AG04450 (cell line): ENCODE measurements at places on chromosomes 11 and 22.

DNA sequence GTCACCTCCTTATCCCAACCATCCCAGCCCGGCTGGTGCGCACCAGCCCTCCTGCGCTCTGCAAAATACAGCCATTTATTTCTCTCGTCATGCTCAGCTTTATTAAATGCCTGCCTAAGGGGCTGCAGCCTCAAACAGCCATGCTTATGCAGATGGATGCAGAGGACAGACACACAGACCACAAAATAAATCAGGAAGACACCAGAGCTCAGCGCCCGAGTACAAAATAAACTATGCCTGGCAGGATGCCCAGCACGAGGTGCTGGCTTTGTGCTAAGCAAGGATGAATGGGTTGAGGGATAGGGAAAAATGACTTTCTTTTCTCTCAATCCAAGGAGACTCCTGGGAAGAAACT lies 70.5 kb downstream of the RPUSD4 start:
- DNase-seq: no peak

- DNase-seq: no peak
These were observed 49.1 kb upstream of the SEPTIN5 start for GRCh38 chr22:19664951-19665783.

GRCh38 chr11:86062719-86063118 lies 6.2 kb downstream of the PICALM start:
- no peak for DNase-seq

DNA sequence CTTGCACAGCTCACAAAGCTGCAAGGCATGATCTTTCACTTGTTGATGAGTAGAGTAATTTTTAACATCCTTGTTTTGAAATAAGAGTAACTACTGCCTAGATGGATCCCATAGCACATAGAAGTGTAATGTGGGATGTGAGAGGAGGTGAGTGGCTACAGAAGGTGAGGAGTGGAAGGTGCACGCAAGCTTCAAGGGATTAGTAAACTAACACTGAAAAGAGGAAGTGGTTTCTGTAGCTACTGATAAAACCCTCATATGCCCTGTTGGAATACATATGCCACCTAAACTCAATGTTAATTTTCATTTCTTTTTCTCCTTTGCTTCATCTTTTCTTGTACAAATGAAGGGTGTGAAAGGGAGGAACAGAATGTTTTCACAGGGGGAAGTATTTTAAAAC lies 22.0 kb upstream of the CTSC start:
- DNase-seq: no peak

- no peak for DNase-seq
These were observed 832.5 kb downstream of the TBC1D22A start for GRCh38 chr22:47594836-47595521.

- DNase-seq: no peak
These were observed 5.1 kb upstream of the MYRF start for GRCh38 chr11:61747192-61747966.

GRCh38 chr11:61907282-61907681 lies 10.1 kb downstream of the RAB3IL1 start:
- DNase-seq: no peak

DNA sequence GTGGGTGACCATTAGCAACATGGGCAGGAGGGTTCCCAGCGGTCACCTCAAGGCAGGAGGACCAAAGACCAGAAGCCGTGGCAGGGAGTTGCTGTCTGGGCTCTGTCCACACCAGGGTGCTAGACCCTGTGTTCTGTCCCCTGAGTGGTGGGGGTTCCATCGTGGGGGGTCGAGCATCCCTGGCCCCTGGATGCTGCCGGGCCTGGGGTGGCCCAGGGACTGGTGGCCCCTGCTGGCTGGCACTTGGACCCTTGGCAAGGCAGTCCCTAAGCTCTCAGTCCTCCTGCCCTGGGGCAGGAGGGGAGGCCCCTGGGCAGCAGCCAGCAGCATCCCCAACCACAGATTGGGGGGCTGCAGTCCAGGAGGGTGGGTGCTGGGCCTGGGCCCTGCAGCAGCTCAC lies 13.4 kb upstream of the ARHGAP8 start:
- DNase-seq: no peak

- DNase-seq: no peak
These were observed 12.4 kb downstream of the TMA7B start for GRCh38 chr22:39972641-39973040.

DNA sequence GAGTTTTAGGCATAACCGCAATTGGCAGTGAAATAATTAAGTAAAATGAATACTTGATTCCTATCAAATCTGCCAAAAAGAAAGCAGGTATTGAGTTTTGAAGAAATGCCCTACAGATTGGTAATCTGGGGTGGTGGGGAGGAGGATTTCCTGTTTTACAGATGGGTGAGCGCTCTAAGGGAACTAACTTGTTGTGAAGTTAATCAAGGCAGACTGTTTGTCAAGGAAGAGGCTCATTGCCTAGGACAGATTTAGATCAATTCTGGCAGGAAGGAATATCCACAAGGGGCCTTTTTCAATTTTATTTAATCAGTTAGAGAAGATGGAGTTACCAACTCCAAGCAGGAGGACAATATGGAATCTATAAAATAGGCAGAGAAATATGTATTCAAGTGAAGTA lies 271.5 kb upstream of the CCDC90B start:
- DNase-seq: no peak

DNA sequence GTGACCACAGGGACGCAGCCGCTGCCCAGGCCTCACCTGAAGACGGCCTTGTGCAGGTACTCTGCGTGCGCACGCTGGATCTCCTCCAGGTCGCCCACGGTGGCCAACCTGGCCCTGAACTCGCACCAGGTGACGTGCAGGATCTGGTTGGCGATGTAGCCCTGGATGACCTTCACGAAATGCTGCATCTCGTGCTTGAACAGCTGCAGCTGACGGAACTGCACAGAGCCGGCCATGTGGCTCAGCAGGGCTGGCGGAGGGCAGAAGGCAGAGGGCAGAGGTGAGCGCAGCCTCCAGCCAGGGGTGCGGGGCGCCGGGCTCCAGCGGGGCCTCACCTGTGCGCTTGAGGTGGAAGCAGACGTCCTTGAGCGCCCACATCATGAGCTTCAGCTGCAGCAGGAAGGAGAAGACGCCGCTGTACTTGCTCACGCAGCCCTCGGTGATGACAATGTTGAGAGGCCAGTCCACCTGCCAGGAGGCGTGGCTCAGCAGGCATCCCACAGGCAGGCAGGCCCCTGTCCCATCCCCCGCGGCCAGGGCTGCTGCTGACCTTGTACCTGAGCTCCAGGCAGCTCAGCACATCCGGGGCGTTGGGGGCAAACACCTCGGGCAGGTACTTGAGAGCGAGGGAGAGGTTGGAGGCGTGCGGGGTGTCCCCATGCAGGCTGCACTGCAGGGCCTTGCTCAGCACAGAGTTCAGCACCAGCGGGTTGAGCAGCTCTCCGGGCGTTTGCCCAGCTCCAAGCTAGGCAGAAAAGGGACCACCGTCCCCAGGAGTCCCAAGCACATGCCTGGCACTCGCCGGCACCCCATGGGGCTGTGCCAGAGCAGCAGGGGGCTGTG lies 17.6 kb downstream of the SELENOO start:
- DNase-seq: no peak

- DNase-seq: no peak
These were observed 12.3 kb downstream of the TBX1 start for GRCh38 chr22:19772673-19773469.

GRCh38 chr22:27803841-27804415 lies 2.4 kb upstream of the MN1 start:
- DNase-seq: no peak

- DNase-seq: no peak
These were observed 15.6 kb downstream of the KCNC1 start for GRCh38 chr11:17750013-17750800.

DNA sequence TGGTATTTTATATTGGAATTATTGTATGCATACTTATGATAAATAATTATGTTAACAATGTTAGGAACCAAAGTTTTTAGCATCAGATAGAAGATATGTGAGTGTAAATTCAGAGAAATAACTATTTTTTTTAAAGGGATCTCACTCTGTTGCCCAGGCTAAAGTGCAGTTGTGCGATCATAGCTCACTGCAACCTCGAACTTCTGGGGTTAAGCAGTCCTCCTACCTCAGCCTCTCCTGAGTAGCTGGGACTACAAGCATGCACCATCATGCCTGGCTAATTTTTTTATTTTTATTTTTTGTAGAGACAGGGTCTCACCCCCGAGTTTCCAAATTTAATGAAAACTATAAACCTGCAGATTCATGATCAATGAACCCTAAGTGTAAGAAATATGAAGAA lies 33.6 kb upstream of the RCE1 start:
- DNase-seq: no peak

- no peak for DNase-seq
These were observed 40.8 kb downstream of the CDPF1 start for GRCh38 chr22:46209262-46209661.

GRCh38 chr22:28892175-28892731 lies 8.9 kb downstream of the ZNRF3 start:
- no peak for DNase-seq

DNA sequence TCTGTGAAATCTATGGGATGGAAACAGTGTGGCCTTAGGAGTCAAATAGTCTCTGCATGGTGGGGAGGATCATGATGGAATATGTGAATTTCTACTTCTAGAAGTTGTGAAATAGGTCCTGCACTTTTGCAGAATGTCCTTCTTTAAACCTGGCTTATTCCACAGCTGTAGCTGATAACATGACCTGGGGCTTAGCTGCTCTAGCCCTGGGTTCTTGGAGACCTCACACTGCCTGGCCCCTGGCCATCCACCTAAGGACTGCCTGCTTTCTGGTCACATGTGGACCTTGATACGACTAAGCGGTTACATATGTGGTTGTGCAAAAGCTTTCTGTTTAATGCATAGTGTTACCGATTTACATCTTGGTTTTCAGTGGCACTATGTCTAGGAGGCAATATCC lies 88.2 kb downstream of the SWAP70 start:
- no peak for DNase-seq

GRCh38 chr11:27118949-27119348 lies 78.3 kb downstream of the BBOX1 start:
- DNase-seq: no peak

- peak; percentile 94 for DNase-seq
These were observed 72.5 kb downstream of the MICAL2 start for GRCh38 chr11:12182676-12183541.

DNA sequence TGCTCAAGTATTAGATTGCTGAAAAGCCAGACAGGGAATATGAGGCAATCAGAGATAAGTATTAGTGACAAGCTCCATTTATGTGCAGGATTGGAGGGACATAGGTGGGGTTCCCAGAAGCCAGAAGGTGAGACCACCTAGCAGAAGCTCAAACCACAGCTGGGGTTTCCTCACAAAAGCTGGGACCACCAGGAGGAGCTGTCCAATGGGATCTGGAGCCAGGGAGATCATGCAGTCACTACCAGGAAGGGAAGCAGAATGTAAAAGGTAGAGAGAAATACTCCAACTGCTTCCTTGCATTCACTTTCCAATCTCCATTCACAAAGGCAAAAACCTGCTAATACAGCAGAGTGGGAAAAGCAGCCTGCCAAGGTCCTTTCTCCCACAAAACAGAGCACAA lies 5.2 kb upstream of the FSHB start:
- no peak for DNase-seq

- DNase-seq: no peak
These were observed 27.9 kb upstream of the SMPD1 start for GRCh38 chr11:6362185-6362872.

DNA sequence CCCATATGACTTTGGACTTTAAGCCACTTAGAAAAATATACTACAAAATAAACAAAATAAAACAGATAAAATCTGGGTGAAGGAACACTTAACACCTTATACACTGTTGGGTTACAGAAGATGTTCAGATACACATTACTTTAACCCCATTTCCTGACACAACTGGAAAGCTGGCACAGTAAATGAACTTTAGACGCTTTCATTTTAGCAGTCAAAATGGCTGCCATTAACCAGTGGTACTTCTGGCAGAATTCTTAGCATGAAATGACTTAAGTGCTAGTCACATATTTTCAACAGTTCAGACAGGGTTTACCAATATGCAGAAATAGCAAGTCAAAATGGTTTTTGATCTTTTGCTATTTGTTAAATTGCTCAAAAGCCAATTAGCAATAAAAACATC lies 37.9 kb downstream of the PIK3C2A start:
- DNase-seq: no peak

- no peak for DNase-seq
These were observed 63.7 kb upstream of the MYOD1 start for GRCh38 chr11:17655682-17656081.

DNA sequence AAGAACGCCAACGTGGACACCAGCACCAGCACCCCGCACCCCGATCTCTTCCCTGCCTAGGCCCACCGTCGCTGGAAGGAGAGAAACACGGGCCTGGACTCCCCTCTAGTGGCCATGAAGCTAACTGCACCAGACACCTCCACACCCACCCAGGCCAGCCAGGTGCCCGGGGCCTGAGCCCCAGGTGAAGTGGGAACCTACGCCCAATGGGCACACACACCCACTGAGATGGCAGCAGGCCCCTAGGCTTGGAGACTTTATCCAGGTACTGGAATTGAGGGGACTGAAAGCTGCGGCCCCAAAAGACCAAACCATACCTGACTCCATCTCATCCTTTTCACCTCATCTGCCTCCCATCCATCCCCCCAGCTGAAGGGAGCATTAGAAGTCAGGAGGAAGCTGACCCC lies 81.0 kb downstream of the BUD13 start:
- no peak for DNase-seq

DNA sequence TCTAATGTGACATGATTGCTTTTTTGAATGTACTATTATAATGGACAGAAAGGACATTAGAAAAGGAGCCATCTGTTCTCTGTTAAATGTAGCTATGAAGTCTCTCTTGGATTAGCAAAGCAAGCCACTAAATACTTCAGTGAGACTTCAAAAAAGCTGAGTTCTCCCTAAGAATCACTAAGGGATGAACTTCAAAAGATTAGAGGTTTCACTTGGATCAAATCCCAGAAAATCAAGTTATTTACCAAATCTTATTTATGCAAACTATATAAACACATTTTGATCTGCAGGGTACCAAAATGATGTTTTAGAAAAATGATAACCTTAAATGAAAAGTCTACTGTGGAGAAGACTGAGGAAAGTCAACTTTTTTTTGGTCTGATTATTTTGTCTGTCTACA lies 82.1 kb upstream of the MTMR2 start:
- no peak for DNase-seq

GRCh38 chr22:46238541-46238940 lies 11.6 kb downstream of the CDPF1 start:
- no peak for DNase-seq

GRCh38 chr11:128785141-128785540 lies 82.0 kb downstream of the KCNJ1 start:
- DNase-seq: no peak

GRCh38 chr11:19777377-19778102 lies 64.9 kb downstream of the NAV2 start:
- DNase-seq: peak; percentile 27

- DNase-seq: no peak
These were observed 179.7 kb downstream of the IGLL1 start for GRCh38 chr22:23400286-23400981.

DNA sequence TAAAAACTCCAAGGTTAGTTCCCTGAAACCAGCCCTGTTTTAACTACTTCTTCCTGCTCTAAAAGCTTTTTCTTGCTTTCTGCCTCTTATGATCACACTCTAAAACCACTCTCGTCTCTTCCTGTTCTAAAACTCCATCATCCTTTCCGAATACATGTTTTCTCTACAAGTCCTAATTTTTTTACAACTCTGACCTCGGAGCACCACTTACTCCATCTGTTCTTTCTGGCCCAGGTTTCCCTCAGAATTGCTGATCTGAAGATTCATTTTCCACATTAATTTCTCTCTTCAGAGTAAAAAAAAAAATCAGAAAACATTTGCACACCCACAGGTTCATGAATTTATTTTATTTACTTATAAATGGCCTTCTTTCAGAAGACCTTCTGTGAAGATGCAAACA lies 265.7 kb upstream of the CADM1 start:
- DNase-seq: no peak
